DND-41 (cell line): ENCODE measurements at places on chromosomes 11 and 22.

DNA sequence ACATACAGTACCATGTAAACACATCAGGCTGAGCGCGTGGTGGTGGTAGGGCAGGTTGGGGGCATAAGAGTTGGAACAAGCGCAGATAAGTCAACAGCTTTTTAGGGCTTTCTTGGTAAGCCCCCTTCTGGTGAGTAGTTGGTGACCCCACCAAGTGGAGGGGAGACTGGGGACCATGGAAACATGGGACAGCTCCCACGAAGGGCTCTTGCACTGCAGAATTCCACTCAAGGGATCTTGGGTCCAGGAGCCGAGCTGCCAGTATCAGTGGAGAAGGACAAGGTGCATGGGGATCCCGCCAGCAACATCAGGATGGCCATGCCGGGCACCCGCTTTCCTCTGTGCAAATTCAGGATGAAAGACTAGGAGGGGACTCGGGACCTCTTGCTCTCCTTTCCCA, 6.2 kb upstream of the APOA1 start:
- no peak for DNase-seq

- DNase-seq: peak; percentile 69
These were observed 1.1 kb upstream of the FADS2 start for GRCh38 chr11:61826930-61827570.

DNA sequence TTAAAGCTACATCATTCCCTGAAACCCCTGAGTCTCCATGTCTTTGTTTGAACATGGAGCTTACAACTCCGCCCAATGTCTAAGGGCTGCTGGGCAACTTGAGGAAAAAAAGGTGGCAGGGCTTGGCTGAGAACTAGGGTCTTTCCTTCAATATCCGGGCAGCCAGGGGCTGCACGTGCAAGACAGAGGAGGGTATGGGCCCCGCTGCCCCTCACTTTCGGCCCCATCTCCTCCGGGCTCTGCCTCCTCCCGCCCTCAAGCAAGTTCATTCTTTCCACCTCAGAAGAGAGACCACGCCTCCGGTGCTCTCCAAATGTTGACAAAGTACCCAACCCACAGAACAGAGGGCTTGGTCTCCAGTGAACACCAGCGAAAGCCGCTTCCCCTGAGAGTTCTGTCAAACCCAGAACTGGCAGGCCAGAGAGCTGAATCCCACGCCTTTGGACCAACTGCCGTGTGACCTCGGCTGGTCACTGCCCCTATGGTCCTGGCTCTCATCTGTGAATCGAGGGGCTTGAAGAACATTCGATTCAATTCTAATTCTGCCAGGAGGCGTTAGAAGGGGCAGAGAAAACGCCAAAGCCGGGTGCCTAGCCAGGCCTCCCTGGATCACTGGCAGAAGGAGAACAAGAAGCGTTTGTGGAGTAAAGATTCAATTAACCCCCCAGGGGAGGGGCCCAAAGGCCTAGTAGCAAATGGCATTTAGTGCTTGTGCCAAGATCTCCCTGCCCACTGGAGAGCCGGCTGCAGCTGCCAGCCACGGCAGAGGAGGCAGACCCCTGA, 7.3 kb downstream of the PDGFB start:
- no peak for DNase-seq

GRCh38 chr11:60991457-60991856, 20.0 kb downstream of the CD6 start:
- DNase-seq: no peak

DNA sequence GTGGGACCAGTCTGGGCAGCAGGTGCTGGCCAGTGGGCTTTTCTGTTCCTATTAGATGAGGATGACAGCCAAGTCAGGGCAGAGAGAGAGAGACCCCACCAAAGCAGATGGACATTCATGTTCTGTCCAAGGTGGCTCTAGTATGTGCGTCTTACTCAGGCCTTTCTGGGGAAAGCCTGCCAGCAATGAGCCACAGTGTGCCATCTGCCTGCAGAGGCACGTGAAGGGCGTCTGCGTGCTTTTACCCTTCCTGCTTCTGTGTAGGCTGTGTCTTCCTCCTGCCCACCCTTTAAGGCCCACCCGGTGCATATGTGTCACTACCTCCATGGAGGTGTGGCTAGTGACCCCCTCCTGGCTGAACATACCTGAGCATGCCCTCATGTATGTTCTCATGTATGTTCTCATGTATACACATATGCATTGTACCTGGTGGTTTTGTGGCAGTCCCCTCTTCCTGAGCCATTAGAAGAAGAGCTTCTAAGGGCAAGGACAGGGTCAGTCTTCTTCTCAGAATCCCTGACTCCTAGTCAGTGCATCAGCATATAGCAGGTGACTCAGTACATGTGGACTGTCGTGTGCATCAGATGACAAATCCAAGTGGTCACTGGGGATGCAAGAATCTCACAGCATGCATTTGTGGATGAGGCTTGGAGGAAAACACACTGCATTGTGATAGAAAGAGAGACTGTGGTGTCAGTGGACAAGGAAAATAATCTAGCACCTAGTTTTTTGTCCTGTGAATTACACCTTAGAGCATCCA, 90.4 kb upstream of the YWHAH start:
- DNase-seq: no peak

DNA sequence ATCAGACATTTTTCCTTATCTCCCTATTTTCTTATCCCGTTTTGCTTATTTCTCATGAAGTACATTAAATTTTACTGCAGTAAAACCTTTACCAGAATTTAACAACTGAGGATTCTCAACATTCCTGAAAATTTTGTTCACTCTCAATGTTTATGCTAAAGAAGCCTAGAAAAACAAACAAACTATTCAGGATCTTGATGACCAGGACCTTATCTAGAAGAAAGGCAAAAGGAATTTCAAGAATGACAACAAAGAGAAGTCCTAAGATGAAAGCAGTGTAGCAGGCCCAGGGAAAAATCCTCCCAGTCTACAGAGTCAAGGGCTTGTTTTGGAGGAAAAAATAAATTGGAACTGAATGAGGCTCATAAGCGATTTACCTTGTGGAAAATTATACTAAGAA, 283.3 kb upstream of the ARHGAP42 start:
- DNase-seq: no peak

DNA sequence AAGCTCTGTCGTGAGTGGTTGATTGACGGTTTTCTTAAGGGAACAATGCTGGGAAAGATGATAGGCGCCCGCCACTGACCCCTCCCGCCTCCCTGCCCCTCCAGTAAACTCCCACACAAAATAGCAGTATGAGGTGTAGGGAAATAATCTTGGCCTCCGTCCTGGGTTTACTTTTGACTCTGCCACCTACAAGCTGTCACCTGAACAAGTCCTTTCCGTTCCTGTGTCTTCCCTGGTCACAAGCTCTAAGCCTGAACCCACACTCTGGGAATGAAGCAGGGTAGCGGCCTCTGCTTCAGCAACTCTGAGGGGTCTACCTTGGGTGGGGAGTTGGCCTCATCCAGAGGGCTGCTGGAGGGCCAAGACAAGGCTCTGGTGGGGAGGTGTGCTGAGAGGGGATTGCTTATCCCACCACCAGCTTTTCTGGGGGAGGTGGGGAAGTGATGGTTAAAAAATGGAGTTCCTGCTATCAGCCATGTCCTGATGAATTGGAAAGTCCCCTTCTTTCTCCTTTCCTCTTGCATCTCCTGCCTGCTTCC, 87.8 kb downstream of the CEP164 start:
- DNase-seq: no peak

DNA sequence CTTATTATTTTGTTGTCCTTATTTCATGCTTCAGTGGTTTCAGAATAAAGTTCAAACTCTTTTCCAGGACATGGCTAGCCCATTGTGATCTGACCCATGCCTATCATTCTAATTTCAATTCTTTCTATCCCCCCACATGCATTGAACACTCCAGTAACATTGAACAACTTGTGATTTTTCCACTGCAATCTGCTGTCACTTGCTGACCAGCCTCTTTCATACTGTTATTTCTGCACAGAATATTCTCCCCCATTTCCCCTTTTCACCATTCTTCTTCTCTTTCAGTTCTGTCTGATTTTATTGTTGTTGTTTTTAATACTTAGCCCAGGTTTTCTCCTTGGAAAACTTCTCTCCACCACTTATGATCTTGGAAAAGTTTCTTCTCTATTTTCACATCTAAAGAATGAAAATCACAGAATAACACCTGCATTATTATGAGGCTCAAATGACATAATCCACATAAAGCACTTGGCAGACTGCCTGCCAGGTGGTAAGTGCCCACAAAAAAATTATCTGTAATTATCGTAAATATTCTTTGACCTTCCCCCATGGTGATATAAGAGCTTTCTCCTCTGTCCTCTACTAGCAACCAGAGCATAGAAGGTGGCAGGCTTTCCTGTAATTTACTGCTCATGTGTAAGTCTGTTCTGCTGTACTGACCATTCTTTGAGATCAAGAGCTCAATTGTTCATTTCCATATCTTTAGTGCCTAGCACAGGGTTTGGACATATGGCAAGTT, 51.9 kb upstream of the EED start:
- DNase-seq: no peak
